Stimulated activated CD8-positive, alpha-beta memory T cell treated with anti-CD3 and anti-CD28 coated beads, Interleukin-12 subunit alpha, Interleukin-12 subunit beta, amount 100 ng/mL, for 4 hours (primary cell): ENCODE measurements at places on chromosomes 11 and 22.
A peak's percentile ranks its signal among the peaks of the same experiment; 100 is the strongest.

DNA sequence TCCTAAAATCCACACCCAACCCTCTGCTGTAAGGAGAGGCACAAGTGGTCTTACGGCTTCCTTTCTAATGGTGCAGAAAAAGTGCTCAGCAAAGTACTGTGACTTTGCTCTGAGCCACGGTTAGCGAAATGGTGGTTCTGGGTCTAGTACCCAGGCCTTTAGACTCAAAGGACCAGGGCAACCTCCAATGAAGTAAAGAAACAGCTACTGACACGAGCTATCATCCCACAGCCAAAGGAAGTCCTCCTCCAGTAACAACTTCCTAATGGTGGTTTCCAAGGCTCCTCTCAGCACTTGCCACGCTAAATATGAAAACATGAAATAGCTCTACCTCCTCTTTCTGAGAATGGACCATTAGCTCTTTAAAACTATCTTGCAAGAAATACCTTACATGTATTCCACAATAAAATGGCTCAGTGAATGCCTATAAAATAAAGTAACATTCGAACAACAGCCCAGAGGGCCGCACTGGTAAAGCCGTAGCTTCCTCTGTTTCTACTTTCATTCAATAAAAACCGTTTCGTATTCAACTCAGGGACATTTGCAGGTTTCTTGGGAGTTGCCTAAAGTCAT, 122.4 kb downstream of the ETS1 start:
- no peak for DNase-seq

GRCh38 chr11:106369224-106369623, 291.8 kb downstream of the AASDHPPT start:
- no peak for DNase-seq

- no peak for DNase-seq
Observed at GRCh38 chr11:128496692-128497060, 90.7 kb downstream of the ETS1 start.

DNA sequence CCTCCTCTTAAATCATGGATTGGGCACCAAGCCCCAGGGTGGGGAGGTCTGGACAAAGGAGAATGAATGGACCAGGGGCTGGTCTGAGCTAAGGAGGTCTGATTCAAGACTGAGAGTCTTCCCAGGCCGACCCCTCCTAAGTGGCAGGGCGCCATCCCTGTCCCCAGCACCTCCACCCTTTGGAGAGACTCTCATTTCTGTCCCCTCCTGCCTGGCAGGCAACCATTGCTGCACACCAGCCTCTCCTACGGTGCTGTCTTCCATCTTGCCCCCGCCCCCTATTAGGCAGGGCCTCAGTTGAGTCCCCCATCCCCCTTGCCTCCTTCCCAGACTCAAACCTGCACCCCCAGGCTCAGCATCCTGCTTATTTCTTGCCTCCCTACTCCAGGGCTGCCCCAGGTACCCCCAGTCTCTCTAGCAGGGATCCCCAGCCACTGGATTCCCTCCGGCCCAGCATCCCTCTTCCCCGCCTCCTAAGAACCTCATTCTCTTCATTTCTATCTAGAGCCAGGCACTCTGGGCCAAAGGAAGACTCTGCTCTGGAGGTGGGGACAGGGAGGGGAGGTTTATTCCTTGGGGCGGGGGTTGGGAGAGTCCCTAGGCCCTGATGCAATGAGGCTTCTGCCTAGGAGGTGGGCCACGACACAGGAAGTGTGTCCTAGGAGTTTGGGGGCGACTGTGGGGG, 1.7 kb upstream of the RCOR2 start:
- no peak for DNase-seq

- DNase-seq: no peak
Observed at GRCh38 chr22:28909375-28909774, 26.0 kb downstream of the ZNRF3 start.

DNA sequence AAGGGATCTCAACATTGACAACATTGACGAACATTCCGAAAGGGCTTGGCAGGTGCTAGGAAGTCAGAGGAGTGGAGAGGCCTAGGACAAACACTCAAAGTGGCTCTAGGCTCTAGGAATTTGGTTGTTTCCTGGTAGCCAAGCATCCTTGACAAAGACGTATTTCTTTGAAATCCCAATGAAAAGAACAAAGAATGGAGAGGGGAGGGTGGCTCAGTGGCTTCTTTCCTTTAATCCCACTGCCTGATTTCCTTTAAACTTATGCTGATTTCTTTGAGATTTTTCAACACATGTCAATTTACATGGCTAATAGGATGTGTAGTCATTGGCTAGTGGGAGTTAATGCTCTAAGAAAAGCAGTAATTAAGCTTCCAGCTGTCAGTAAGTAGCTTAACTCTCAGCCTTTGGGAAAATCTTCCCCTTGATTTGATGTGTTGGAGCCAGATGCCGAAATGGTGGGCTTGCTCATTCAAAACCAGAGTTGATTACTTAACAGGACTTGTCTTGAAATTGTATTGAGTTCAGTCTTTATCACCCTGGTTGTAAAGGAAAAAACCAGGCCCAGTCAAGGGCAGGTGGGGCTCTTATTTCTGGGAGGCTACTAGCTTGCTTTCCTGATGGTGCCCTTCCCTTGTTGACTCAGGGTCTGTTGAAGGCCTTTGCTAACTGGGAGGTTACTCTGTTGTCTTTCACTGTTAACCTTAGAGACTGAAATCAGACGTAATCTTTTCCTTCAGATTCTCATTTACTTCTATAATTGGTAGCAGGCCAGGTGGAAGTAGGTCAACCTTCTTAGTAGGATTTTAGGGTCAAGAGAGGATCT, 44.6 kb upstream of the SORL1-AS1 start:
- DNase-seq: no peak

DNA sequence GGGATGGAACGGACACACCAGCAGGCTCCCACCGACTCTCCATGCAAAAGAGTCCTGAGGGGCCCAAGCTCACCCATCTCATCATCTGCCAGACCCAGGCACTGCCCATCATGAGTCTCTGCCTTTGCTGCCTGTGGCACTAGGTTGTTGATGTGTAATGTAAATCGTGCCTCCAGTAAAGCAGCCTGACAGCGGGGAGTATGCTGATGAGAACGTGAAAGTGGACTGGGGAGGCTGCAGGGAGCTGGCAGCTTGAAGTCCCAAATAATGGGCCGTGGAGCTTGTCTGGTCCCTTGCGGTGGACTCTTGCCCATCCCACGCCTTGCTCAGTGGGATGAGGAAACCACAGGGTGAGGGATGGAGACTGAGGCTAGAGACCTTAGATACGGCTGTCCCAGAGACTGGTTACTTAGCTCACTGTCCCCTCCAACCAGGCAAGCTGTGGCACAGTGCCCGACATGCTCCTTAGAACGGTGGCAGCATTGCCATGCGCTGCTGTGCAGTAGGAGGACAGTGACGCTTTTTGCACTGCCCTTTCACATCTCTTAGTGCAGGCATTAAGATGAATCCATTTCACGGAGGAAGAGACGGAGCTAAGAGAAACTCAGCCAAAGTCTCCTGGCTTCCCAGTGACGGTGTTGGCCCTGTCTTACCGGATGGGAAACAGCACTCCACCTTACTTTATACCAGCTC, 39.6 kb upstream of the PLET1 start:
- DNase-seq: no peak

DNA sequence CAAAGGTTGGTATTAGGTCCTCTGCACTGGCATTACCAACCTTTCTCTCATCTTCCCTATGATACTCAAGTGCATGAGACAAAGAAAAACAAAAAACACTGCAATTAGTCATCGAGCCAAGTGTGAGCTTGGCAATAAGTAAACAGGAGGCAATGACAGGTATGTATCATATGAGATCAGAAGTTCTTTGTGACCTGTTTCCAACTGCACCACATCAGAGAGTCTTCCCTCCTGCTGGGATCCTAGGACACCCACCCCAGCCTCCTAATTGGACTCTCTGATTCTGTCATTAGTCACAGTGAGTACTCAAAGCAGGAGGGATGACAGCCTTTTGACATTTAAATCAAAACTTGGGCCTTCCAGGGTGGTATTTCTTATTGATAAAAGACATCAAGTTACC, 7.8 kb upstream of the JAML start:
- no peak for DNase-seq

DNA sequence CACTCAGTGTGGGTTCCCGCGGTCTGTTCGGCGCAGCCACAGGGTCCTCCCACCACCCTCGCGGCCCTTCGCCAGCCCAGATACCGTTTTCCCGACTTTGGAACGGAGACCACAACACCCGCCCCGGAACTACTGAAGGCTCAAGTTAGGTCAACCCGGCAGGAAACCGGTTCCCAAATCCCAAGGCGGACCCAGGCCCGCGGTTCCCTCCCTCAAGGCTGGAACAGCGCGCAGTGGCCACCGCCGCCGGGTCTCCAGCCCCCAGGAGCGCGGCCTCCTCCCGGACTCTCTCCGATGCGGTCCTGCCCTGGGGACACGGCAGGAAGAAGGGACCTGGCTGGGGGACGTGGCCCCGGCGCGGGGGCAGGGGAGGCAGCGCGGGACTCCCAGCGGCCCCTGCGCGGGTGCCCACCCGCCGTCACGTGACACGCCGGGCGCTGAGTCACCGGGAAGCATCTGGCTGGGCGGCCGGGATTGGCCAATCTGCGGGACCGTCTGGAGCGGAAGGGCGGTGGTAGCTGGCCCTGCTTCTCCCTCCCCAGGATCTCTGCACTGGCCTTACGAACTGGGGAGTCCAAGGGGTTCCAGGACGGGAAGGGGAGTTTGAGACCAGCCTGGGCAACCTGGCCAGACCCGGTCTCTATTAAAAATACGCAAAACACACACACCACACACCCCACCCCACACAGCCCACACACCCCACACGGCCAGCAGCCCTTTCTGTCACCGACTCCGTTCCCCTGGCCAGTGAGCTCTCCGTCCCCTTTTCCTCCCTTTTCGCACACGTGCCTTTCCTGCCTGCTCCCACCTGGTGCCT, 21.5 kb upstream of the MALAT1 start:
- DNase-seq: peak; percentile 90

DNA sequence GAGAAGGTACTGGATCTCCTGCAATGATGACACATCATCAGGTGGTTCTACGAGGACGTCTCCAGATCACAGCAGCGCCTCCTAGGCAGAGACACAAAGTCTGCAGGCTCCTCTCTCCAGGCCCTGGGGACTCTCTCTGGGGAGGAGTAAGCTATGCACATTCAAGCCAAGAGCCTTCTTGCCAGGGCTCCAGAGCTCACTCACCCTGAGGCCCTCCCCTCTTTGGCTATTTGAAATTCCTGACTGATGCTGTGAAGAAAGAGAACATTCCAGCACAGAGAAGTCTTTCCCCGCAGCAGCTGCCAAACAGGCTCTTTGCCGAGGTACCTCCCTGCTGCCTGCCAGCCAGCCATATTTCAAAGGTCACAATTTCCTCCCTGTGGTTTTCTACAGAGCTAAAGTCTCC, 204.9 kb downstream of the CSNK2A3 start:
- DNase-seq: no peak

DNA sequence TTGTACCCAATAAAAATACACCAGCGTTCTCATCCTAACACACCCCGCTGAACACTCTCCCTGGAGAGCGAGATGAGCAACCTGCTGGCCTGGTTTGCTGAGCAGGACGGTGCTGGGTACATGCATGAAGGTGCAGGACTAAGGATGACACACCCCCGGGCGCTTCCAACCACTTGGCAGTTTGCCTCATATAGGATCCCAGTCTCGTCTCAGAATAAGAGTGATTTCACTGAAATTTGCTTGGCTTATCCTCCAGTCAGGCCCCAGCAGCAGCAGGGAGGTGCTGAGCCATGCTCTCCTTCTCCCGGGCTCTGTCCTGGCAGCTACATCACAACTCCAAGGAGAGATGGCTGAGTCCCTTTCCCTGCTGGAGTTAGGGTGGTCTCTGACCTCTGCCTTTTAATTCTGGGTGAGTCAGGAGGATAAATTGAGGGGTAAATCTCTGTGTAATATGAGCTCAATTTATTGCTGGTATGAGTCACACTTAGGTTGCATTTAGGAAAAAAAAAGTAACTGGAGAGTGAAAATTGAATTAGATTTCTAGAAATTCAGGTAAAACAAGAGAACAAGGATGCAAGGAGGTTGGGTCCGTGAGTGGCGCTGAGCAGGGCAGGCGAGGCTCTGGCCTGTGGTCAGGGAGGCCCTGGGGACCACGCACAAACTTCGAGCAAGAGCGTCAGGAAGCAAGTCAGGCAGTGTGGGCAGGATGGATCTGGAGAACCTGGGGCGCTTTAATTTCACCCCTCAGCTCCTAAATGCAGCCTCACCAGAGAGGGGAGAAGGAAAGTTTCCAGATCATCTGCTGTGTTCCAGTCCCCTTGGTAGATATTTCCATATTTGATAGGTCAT, 974.0 kb downstream of the TBC1D22A start:
- DNase-seq: no peak

DNA sequence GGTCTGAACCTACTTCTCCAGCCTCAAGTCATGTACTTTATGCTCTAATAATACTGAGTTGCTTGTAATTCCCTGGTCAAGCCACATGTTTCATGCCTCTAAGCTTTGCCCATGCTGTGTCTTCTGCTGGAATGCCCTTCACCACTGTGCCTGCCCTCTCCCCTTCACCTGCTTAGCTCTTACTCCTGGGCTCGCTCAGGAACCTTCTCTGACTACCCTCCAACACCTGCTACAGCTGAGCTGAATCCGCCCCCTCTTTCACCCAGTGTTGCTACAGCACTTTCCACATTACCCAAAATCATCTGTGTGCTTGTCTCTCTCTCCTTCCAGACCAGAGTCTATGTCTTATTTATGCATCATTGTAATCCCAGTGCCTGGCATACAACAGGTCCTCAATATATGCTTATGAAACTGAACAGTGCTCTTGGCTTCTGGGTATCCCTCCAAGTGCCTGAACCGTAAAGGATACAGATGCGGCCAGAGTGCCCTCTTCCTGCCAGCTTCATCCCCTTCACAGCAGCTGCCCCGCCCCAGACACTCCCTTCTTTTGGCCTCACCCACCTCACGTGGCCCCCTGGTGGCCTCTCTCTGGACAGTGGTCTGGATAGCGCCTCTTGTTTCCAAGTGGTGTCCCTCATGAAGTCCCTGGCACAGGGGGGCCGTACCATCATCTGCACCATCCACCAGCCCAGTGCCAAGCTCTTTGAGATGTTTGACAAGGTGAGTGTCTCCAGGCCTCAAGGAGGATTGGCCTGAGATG, 7.1 kb downstream of the ABCG4 start:
- no peak for DNase-seq

- no peak for DNase-seq
Observed at GRCh38 chr11:128948583-128948982, 5.9 kb upstream of the TP53AIP1 start.

DNA sequence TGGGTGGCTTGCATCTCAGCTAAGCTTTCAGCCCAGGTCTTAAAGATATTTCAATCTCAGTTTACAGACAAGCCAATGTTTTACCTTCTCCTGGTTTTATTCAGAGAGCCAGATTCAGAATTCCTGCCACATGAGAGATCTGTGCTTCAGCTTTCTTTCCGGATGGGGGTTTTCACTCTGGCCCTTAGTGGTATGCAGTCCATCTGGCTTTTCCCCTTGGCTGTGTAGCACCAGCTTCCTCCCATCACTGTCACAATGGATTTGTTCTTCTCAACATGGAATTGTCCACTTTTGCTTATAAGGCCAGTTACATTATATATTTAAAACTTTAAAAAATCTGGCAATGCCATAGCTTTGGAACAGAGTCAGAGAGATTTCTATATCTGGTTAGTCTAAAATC, 303.9 kb downstream of the ETS1 start:
- no peak for DNase-seq

DNA sequence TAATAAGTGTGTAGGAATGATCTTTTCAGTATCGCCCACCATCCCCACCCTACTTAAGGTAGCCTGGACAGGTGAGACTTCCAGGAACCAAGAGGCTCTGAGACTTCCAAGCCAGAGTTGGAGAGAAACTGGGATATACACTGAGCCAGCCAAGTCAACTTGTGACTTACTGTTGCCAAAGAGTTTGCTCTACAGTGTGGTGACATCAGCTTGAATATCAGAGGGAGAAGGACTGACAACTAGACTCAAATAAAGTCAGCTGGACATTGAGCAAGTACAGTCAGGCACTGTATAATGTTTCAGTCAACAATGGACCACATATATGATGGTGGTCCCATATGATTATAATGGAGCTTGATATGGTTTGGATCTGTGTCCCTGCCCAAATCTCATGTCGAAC, 1.2 kb upstream of the MMP10 start:
- DNase-seq: no peak
